Stimulated activated CD8-positive, alpha-beta memory T cell treated with anti-CD3 and anti-CD28 coated beads, Interleukin-7, amount 100 ng/mL, for 1 hour (primary cell): ENCODE measurements at places on chromosomes 6 and 20.

DNA sequence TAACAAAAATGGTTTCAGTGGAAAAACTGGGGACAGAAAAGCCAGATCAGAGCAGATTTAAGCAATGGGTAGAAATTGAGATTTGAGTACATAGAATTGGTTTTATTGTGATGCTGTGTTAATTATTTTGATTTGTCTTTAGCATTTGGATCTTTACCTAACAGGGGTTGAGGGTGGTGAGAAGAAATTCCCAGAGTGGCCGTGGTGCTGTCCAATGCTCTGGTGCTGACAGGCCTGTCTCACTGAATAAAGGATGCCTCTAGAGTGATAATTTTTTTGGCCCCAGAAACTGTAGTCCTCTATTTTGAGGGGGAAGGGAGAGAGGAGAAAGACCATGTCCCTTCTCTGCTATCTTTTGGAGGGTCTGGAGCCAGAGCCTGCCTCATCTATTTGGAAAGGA, 79.1 kb downstream of the LYRM2 start:
- DNase-seq: no peak

DNA sequence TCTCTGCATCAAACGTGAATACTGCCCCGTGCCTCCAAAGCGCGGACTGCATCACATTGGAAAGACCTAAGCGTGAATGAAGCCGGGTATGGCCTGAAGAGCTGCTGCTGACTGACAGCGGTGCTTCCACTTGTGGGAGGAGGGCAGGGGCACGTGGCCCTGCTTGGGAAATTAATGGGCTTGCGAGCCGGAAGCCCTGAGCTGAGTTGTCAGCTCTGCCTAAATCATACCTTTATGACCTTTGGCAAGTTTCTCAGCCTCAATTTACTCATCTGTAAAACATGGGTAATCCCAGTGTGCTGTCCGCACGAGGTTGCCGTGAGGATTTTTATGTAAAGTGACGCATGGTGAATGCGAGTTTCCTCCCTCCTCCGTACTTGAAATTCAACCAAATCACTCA, 67.0 kb upstream of the FOXQ1 start:
- DNase-seq: no peak

GRCh38 chr20:39865446-39865845, 823.6 kb downstream of the MAFB start:
- no peak for DNase-seq

- no peak for DNase-seq
Observed at GRCh38 chr6:26044140-26045064, 42.8 kb upstream of the HFE start.

DNA sequence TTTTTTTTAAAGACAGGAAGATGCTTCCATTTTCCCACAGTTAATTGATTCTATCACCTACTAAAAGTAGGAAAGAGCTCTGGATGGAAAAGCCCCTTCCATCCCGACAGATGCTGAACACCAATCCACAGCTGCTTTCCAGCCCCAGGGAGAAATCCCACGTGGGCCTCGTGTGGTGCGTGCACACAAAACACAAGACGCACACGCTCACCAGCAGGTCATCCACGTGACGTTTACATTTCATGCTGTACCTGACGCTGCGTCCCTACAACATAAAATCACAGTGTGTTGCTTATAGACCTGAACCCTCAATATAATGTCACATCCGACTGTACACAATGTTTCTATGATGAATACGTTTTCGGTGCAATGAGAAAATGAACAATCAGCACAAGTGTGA, 50.2 kb upstream of the DACT2 start:
- no peak for DNase-seq

DNA sequence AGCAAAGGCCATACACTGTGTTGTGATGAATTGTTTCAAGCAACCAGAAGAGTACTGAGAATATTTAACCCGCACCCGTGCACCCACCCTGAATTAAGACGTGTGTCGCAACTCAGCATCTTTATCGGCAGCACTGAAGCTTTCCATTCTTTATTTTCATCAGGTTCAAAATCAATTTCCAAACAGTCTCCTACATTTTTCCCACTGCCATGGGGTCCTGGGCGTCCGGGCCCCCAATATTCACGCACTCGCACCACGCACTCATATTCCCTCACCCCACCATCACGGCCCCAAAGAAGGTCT, 1.8 kb downstream of the LTB start:
- DNase-seq: no peak
